Lung microvascular endothelial cell (primary cell): ENCODE measurements at places on chromosomes 5 and 9. TPM values are rescaled to one million over a fixed set of nuclear protein-coding genes. Genes with fewer than 3 reads are reported as not detected.

- no peak for DNase-seq
Observed at GRCh38 chr9:69018737-69019136, 4.8 kb upstream of the PRKACG start.

Gene PCDHA9
- under 0.01 TPM in 2 replicates for total RNA-seq

- no peak for DNase-seq
Observed at GRCh38 chr9:37729499-37729898, 24.1 kb upstream of the TRMT10B start.

Gene CCDC180
- total RNA-seq, result 0.44 and 1.6 TPM in 2 replicates

DNA sequence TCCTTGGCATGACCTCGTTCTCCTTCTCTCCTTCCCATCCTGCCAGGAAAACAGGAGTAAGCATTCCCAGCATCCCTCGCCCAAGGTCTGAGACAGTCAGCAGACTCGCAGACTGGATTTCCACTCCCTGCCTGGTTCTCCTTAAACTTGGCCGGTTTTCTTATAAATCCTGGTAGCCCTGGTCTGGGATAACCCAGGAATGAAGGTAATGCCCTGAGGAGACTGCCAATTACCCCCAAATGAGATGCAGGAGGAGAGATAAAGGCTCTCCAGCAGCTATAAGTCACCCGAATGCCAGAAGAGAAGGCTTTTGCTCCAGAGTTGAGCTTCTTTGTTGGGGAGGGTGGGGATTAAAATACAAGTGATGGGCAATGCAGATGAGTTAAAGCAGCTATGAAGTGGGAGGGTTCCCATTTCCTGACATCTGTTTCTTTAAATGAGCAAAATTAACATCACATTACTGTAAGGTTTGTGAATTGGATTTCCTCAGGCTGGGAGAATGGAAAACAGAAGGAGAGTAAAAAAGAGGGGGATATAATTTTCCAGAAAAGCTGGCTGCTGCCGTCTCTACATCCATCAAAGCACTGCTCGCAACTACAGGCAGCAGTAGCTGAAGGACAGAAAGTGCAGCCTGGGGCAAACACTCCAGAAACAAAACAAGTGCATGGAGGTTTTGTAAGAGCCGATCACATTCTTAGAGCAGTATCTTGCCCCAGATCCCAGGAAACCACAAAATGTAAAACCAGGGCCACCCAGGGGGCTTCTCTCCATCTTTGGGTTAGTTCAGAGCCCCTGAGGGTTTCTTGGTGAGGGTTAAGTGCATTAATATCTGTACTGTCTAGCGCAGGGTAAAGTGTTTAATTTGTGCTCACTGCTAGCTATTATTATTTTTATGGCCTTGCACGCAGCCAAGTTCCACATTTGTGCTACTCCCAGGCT, 177.6 kb upstream of the PANK3 start:
- DNase-seq, result no peak

DNA sequence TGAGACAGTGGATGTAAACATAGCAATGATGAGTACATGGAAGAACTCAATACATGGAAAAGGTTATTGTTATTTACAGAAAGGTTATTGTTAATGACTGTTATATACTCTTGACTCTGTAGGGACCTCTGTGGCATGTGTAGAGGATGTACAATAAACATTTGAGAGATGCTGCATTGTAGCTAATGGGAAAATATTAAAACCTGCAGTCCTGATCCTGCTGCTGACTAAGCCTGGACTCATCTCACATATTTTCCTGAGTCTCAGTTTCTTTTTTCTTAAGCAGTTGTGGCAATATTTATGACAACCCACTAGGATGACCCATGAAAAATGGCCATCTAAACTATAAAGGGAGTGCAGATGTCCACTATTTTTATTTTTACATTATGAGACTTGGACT, 75.4 kb downstream of the DOCK2 start:
- no peak for DNase-seq
